ENCODE measurements at places on chromosomes 11 and 22.

- DNase-seq, result no peak
Observed at GRCh38 chr22:47450876-47451475, 688.5 kb downstream of the TBC1D22A start.

- no peak for DNase-seq
Observed at GRCh38 chr11:21414953-21415352, 745.6 kb downstream of the NELL1 start.

DNA sequence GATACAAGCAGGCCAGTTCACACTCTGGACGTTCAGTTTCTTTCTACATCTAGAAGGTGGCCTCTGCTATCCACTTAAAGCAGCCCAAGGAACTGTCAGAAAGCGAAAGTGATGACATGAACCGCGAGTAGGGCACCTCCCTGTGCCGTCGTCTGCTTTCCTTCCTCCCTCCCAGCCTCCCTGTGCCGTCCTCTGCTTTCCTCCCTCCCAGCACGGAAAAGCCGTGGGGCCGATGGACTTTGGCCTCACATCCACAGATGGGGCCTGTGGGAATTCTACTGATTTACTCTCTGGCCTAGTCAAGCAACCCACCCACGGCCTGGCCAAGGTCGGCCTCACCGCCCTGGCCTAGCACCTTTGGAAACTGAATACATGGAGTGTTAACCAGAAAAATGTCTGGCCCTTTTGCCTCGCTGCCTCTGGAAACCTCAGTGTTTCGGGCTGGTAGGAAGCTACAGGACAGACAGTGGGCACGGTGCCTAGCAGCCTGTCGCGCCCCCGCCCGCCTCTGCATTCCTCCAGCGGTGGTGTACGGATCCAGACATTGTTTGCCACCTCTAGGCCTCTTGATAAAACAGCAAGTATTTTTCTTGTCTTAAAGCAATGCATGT lies 14.2 kb downstream of the PEX26 start:
- peak; percentile 62 for DNase-seq

DNA sequence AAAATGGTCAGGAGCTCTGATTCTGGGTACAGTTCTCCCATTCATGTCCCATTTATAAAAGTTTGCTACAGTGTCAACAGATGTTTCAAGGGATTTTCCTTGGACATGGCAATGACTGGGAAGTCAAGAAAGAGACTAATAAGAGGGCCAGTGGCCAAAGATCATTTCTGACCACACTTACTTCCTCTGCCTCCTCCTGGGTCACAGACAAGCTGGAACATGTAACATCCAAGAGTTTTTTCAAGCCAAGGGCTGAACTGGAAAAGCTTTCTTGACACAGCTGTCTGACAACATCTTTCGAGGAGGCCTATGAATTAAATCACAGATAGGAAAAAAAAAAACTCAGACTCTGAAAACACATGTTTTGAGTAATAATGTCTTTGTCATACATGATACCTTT lies 8.7 kb downstream of the COMMD9 start:
- no peak for DNase-seq

GRCh38 chr11:120035756-120036155 lies 102.2 kb downstream of the TRIM29 start:
- DNase-seq, result no peak

DNA sequence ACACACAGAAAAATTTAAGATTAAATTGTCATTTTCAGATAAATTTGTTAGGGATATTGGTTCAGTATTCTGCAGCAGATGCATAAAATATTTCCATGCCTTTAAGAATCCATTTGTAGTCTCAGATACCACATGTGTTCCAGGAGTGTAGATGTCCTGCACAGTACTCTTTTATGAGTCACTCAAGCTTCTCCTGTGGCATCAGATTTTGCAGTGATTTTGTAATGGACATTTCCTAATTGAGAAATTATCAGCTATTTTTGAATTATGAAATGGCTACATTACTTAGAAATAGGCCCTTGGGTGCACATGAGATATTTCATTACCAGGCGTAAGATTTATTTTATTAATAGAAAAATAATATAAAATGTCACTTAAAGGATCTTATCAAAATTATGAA lies 18.9 kb downstream of the MMP3 start:
- no peak for DNase-seq

DNA sequence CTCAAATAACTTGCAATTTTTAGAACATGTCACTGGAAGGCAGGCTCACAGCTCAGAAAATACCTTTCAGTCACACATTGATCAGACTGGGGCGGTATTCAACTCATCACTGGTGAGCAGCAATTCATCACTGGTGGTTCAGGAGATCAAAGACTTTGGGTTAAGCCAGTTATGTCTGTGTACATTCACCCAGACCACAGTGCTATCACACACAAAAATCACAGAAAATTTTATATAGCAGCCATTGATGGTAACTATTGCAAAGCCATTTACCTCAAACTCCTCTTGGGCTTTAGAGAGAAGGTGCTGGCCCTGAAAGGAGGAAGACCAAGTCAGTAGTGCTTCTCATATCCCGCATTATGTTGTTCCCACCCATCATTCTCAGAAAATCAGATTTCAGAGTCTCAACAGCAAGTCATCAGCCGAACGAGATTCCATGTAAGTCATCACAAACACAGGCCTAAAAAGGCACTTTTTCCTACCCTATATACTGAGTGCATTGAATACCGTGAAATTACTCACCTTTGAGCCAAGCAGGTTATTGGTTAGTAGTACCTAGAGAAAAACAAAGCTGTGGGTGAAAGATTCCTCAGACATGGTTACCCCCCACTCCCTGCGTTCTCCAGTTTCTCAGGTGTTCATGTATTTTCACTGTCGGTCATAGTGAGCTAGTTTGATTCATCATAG lies 14.0 kb upstream of the WDR74 start:
- no peak for DNase-seq

GRCh38 chr11:61967924-61968757 lies 707 bp upstream of the FTH1 start:
- no peak for DNase-seq

- no peak for DNase-seq
Observed at GRCh38 chr22:35681454-35682052, 33.3 kb downstream of the APOL6 start.

- DNase-seq, result no peak
Observed at GRCh38 chr22:49647627-49648026, 180.0 kb downstream of the BRD1 start.

DNA sequence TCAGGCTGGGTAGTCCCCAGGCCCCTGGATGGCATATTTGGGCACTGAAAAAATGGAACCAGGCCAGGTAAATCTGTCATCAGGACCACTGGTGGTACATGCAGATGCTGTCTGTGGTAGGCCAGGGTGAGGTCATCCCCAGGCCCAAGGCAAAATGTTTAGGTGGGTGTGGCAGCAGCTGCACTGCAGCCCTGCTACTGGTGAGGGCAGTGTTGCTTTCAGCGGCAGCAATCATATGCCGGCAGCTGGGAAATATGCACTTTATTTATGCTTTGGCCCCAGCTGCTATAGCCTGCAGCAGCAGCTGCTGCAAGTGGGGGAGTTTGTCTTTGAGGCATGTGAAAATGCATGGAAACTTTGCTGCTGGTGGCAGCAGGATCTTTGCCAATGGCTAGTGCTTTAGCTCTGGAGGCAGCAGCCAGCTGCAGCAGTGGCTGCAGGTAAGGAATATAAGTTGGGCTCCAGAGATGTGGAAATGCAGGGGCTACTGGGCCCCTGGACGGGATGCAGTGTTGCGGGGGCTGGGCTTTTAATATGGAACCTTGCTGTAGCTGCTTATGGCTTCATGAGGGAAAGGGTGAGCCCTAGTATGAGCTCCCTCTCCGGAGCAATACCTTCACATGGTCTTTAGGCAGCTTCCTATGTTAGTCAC lies 365.7 kb upstream of the CADM1 start:
- DNase-seq, result no peak

- DNase-seq, result no peak
Observed at GRCh38 chr22:37007651-37008050, 11.6 kb downstream of the TST start.

- DNase-seq, result no peak
Observed at GRCh38 chr11:42170601-42171000, 711.1 kb upstream of the LRRC4C start.

DNA sequence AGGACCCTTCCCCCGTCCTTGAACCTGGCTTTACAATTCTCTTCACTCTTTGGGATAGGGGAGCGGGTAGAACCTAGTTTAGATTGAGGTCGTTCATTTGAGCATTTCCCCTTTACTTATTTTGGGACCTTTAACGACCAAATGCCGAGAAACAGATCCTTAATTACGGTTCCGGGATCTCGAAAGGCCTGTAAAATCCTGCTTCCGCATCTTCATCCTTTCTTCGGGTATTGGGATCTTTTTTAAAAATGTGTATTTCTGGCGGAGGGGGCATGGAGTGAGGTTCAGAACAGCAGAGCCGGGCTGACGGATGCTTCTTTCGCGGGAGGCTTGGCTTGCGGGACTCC lies 395 bp upstream of the HIPK3 start:
- no peak for DNase-seq

- no peak for DNase-seq
Observed at GRCh38 chr11:74020539-74020938, 11.7 kb upstream of the UCP3 start.

DNA sequence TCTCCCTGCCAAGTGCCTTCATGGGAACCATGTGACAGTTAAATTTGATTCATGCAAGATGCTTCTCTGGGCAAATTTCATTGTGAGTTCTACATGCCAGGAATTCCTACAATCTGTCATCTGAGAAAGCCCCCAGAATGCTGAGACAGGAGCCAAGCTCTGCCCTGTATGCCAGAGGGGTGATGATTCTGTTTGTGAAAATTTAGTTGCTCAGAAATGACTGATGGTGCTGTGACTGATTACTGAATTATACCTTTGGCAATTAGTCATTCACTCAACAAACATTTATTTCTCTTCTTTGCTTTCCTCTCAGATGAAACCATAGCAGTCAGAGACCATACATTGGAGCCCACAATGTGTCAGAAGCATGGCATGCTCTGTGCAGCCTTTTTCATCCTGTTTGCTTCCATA lies 69.0 kb upstream of the ZBED5 start:
- no peak for DNase-seq

DNA sequence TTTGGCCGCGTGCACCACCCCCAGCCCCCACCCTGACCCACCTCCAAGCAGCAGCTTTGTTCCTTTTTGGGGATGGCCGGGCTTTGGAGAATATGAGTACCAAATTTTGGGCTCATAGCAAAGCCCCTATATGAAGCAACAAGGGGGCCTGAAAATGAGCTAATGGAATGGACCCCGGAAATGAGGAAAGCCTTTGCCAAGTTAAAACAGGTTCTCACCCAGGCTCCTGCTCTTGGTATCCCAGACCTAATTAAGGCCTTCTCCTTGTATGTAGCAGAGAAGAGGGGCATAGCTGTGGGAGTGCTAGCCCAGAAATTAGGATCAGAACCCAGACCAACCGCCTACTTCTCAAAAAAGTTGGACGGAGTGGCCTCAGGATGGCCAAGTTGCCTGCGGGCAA lies 87.0 kb downstream of the PIWIL4 start:
- DNase-seq, result no peak

GRCh38 chr11:32366666-32367065 lies 68.7 kb downstream of the WT1 start:
- no peak for DNase-seq

- DNase-seq, result peak; percentile 76
Observed at GRCh38 chr11:116787786-116788486, at the start of gene ZPR1. TSS of gene ZPR1 (minus strand) at chr11:116788023. CDS start at chr11:116787990, 33 bp downstream.

- DNase-seq, result no peak
Observed at GRCh38 chr22:48071828-48072227, 1309.4 kb downstream of the TBC1D22A start.

DNA sequence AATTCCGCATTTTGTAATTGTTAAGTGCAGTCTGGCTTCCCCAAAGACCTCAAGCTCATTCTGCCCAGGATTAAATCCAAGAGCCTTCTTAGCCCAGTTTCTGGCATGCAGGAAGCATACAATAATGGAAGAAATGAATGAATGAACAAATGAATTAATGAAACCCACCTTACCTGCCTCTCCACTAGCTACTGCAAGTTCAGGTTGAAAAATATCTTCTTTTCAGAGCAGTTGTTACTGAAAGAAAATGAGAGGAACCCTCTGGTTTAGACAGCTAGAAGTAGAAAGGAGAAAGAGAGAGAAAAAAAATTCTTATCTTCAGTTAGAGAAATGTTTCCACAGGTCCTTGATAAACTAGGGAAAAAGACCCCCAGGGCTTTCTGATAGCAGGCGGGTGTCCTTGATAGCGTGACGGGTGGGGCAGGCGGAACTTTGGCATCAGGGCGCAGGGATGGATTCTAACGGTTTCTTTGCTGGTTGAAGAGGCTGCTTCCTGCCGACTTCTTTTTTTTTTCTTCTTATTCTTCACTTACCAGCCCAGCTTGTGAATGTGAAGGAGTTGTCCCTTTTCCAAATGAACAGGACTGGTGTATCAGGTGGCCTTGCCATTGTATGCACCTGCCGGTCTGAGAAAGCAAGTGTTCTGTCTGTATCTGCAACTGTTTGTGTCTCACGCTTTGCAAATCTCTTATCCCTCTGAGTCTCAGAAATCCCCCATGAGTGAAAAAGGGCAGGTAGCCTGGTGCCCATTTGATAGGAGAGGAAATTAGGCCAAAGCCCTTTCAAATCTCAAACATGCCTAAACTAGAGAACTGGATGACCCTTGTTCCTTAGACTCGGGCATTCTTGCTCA lies 10.0 kb downstream of the LMO2 start:
- no peak for DNase-seq

DNA sequence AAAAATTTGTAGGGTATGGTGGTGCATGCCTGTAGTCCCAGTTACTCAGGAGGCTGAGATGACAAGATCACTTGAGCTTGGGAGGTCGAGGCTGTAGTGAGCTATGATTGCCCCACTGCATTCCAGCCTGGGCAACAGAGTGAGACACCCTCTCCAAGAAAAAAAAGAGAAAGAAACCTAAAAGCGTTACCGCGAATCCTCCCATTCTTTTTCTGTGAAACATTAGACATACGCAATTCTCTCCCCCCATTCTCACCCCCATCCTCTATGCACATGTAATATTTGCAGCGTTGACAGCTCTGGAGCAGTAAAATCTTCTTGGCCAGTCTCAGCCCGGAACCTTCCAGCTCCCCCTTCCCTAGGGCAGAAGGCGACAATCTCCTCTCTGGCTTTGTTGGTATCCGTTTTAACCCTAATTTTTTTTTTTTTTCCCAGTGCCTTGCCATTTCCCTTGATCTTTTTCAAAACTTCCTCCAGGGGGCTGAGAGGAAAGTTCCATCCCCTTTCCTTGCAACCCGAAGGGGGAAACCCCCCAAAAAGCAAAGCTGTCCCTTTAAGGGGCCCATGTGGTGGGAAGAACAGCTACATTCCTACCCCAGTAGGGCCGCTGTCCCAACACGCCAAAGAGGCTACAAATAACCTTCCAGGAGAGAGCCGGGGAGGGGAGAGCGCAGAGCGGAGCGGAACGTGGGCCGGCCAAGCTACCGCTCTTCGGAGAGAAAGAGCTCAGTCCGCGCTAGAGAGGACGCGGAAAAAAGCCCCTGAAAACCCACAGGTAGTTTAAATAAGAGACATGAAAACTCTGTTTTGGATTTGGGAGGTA lies 1.9 kb downstream of the LRP4 start:
- DNase-seq, result peak; percentile 80

- no peak for DNase-seq
Observed at GRCh38 chr11:42013656-42014201, 554.3 kb upstream of the LRRC4C start.

DNA sequence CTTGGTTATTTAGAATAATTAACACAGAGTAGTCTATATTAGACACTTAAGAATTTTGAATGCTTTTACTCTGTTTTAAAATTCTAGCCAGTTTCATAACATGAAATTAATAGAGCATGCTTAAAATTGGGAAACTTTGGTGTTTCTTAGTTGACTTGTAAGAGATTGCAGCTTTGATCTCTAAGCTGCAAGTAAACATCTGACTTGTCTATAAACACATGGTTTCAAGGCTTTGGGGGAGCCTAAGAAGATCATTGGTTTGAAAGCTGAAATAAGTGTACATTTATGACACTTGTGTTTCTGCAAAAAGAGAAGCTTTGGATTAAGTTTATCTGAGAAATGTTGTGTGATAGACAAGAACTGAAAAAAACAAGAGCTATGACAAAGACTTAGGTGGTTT lies 37.8 kb downstream of the YAP1 start:
- no peak for DNase-seq

Measured in prostate gland (tissue), 2 donors.